ENCODE measurements at places on chromosomes 12 and 14.

DNA sequence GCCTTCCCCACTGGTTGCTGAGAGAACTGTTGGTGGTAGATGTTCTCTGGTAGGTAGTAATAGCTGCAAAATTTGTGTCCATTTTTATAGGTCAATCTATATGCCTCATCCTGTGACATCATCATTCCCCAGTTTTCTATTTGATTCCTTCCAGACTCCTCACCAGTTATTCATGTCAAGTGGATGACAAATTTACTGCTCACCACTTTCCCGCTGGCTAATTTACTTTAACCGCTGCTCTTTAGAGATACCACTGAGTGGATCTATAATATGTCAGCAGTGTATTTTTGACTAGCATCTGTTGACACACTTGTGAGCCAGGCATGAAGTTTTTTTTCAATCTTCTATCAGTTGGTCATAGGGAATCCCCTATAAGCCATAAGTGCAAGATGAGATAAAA, 24.6 kb downstream of the GPR65 start:
- no peak for DNase-seq

- no peak for DNase-seq
These were observed 1.3 kb downstream of the CHST11 start for GRCh38 chr12:104457746-104458693.

GRCh38 chr12:53975064-53975471, 314 bp upstream of the HOTAIR start:
- no peak for DNase-seq

DNA sequence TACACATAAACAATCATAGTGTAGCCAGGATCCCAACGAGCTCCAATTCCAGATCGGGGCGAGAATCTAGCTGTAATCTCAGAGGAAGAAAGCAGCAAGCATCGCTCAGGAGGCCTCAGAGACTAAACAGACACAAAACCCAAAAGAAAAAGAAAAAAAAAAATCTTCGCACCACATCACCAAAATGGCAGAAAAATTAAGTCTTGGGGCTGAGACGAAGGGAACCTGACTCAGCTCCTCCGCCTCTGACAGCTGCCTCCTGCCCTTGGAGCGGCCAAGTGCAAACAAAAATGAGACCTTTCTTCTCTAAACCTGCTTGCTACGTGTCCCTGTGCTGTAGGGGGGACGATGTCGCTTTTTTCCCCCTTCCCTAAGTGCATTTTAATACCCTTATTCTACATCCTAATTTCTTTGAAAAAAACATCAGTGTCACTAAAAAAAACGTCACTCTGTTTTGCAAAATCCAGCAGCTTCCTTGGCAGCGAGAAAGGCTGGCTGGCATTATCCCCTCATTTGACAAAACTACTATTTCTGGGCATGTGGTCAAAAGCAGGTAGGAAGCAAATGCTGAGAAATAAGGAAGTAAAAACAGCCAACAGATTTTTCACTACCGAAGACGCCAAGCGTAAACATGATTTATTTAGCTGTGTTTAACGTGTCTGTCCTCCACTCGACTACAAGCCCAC, 30.5 kb downstream of the BCL11B start:
- no peak for DNase-seq

- DNase-seq, result no peak
These were observed 61.7 kb downstream of the FBXO34 start for GRCh38 chr14:55332654-55333570.

GRCh38 chr12:58347188-58347587, 405.8 kb downstream of the ATP23 start:
- DNase-seq, result no peak
